ENCODE measurements at places on chromosomes 4 and X. TPM values are rescaled to one million over a fixed set of nuclear protein-coding genes. Genes with fewer than 3 reads are reported as not detected.

Gene TMEM35A
- total RNA-seq, result not detected

Gene ENAM
- total RNA-seq, result 0.56 TPM

Gene NOX1
- total RNA-seq, result not detected

Gene RAB39B
- total RNA-seq, result 0.06 TPM

Gene INTS6L
- 1.2 TPM for total RNA-seq

Gene SPACA5
- not detected for total RNA-seq

Gene CLNK
- not detected for total RNA-seq

Gene MSX1
- total RNA-seq, result 0.61 TPM

Gene S100P
- 0.59 TPM for total RNA-seq

Gene HTR2C
- not detected for total RNA-seq

Gene STIM2
- total RNA-seq, result 9.3 TPM

Gene CLDN34
- not detected for total RNA-seq

Gene SCML1
- 13.1 TPM for total RNA-seq

Gene F8A3
- total RNA-seq, result 14.6 TPM

Gene IL3RA
- total RNA-seq, result 0.87 TPM

Gene JCHAIN
- total RNA-seq, result 39.7 TPM

Gene TXK
- 2.5 TPM for total RNA-seq

Gene NPNT
- 1.1 TPM for total RNA-seq

Gene DNAAF6
- not detected for total RNA-seq

Gene ADGRG2
- 0.86 TPM for total RNA-seq

Gene AMOT
- total RNA-seq, result 5.9 TPM

Gene TSPAN6
- 44.4 TPM for total RNA-seq

Gene VEGFD
- total RNA-seq, result 0.22 TPM

Gene HEPH
- total RNA-seq, result 1.4 TPM

Gene SPOCK3
- total RNA-seq, result 0.56 TPM

Gene CFAP299
- not detected for total RNA-seq

Gene CHIC2
- 8.4 TPM for total RNA-seq

Gene WDR17
- total RNA-seq, result 0.18 TPM

Gene KCTD8
- total RNA-seq, result not detected

Gene RIBC1
- not detected for total RNA-seq

Gene CFP
- 8.2 TPM for total RNA-seq

Gene MAGEA10
- not detected for total RNA-seq
